ENCODE measurements at places on chromosomes 12 and 14.

- peak; percentile 35 for DNase-seq
These were observed 254.0 kb upstream of the ATP2B1 start for GRCh38 chr12:89962648-89963047.

DNA sequence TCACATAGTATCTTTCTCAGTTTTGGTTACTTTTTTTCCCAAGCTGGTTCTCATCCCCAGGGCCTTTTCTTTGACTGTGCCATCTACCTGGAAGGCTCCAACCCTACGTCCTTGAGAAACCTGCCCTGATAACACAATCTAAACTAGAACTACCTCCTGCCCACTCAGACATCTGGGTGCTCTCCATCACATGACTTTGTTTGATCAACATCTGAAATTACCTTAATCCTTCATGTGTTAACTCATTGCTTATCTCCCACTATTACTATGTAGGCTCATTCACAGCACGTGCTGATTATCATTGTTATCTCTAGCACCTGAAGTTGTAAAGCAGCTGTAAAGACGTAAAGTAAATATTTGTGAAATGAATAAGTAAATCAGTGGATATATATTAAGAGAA lies 784.0 kb downstream of the TMTC2 start:
- DNase-seq = no peak

GRCh38 chr12:32334371-32334777 lies 65.0 kb upstream of the FGD4 start:
- DNase-seq = no peak

DNA sequence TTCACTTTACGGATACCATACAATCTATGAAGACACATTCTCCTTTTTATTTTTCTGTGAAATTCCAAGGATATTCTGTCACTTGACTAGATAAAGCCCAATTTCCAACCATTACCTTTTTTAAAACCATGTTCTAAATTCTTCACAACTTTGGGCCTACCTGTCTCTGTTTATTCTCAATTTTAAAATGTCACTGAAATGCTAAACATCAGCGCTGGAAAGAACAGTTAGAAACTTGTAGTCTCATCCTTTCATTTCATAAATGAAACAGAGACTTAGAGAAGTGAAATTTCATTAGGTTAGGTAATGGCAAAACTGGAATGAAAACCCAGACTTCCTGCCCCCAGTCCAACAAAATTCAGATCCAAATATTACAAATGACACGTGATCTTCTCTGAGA lies 396.2 kb downstream of the CCDC91 start:
- DNase-seq = peak; percentile 49

GRCh38 chr12:109764123-109764522 lies 50.5 kb downstream of the FAM222A start:
- no peak for DNase-seq

DNA sequence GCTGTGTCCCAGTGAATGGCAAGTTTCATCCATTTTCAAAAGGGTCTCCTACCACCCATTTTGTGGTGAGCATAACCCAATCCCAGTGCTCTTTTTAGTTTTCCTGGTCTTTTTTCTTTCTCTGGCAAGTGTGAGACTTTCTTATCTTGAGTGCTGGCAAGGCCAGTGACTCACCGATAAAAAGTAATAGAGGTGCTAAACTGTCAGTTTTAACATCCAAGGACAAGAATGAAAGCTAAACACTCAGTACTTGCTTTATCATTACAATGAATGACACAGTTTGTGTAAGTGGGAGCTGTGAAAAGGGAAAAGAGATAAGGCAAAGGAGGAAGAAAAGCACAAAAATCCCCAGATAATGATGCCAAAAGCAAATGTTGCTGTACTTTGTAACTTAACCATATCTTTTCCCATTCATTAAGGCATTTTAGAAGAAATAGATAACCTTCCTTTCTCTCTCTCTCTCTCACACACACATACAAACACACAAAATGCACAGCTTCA lies 4.9 kb upstream of the LRIG3 start:
- no peak for DNase-seq

GRCh38 chr12:19688532-19688931 lies 249.2 kb downstream of the AEBP2 start:
- no peak for DNase-seq

GRCh38 chr14:100904307-100905087 lies 975 bp upstream of the RTL1 start:
- no peak for DNase-seq

DNA sequence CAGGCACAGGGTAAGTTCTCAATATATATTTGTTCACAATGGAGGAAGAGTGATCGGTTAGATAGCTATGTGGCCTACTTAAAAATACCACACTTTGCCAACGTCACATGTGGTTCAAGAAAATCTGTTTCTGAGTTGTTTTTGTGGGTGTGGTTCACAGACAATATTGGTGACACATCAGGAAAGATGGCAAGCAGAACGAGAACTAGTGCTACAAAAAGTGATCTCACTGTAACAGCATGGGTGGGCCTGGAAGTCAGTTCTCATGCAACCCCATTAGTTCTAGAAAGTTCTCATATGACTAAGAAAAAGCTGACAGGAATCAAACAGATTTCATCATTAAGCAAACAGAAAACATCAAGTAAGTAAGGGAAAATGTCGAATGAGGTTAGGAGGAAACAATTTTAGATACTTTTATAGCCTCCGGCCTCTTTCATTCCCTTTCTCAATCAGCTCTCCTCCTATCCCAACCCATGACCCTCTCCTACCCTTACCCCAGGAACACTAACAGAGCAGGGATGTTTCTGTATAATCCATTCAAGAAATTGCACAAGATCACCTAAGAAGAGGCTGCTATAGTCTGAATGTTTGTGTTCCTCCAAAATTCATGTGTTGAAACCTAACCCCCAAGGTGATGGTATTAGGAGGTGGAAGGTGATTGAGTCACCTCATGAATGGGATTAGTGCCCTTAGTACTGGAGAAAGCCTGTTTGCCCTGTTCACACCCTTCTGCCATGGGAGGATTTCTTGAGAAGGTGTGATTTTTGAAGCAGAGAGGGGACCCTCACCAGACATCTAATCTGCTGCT lies 15.5 kb upstream of the NTN4 start:
- peak; percentile 20 for DNase-seq

DNA sequence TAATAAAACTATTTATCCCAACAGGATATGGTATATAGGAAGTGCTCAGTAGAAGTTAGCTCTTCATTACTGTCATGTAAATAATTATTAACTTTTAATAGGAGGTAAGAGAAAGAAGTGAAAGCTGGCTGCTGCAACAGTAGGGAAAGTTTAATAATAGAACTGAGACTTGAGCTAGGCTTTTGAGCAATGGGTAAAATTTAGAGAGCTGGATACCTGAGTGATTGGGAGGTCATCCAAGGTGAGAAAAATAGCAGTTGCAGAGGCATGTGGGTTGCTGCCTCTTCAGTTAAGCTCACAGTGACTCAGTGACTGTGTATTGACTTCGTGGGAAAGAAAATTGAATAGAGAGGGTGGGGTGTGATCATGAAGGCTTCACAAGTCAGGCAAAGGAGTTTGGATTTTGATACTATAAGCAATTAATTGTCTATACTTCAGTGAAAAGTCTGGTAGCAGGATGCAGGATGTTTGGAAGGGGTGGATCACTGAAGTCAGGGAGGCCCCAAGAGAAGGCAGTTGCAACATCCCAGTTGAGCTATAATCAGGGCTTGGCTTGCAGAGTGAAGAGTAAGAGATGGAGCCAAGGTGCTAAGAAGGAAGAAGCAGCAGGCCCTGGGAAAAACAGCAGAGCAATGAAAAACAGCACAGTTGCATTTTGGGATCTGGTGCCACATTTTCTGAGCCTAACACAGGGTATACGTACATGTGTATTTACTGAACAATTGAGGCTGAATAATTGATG lies 172.0 kb upstream of the FRMD6 start:
- no peak for DNase-seq

GRCh38 chr12:92076101-92076500 lies 69.5 kb downstream of the BTG1 start:
- no peak for DNase-seq

DNA sequence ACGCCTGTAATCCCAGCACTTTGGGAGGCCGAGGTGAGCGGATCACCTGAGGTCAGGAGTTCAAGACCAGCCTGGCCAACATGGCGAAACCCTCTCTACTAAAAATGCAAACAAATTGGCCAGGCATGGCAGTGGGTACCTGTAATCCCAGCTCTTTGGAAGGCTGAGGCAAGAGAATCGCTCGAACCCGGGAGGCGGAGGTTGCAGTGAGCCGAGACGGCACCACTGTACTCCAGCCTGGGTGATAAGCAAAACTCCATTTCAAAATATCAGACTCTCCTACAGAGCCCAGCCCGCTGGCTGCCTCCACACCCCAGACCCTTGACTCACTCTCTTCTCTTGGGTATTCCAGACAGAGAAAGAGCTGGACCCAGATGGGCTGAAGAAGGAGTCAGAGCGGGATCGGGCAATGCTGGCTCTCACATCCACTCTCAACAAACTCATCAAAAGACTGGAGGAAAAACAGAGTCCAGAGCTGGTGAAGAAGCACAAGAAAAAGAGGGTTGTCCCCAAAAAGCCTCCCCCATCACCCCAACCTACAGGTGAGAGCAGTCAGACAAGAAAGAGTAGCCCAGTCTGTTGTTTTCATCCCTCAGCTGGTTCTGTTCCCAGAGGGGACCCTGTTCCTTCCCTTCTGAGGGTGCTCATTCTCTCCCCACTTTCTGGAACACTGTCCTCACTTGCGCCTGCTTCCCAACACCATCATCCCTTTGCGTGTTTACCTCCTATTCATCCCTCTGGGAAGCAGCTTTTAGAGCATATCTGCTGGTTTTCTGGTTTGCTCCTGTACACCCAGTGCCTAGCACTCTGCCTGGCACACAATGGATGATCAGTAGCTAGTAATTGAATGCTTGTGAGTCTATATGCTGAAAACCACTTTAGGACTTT lies 19.7 kb downstream of the AGAP2 start:
- DNase-seq = no peak

DNA sequence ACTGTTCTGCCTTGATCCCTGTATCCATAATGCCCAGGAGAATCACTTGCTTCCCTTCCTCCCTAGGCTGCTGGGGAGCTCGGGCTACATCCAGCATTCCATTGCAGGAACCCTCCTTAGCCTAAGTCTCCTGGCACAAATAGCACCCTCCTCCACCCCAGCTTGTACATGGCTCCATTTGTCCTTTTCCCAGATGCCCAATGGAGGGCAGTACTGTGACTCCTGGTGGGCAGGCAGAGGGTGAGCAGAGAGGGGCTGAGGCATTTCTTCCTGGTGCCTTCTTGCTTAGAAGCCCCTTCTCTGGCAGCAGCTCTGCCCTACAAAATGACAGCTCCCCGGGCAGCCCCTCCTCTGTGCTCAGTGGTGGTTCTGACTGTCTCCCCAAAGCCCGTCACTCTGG lies 86.5 kb downstream of the RBM19 start:
- no peak for DNase-seq

GRCh38 chr12:52149182-52149641 lies 42.6 kb downstream of the KRT80 start:
- no peak for DNase-seq

- no peak for DNase-seq
These were observed 167.1 kb downstream of the TSPAN9 start for GRCh38 chr12:3244219-3244750.
